ENCODE measurements at places on chromosomes 3 and 15.

- no peak for DNase-seq
These were observed 96.3 kb downstream of the TPRG1 start for GRCh38 chr3:189267981-189268613.

- DNase-seq: no peak
These were observed 44.5 kb downstream of the PXK start for GRCh38 chr3:58377168-58377567.

GRCh38 chr3:48633256-48633655, 2.0 kb downstream of the SLC26A6 start:
- no peak for DNase-seq

DNA sequence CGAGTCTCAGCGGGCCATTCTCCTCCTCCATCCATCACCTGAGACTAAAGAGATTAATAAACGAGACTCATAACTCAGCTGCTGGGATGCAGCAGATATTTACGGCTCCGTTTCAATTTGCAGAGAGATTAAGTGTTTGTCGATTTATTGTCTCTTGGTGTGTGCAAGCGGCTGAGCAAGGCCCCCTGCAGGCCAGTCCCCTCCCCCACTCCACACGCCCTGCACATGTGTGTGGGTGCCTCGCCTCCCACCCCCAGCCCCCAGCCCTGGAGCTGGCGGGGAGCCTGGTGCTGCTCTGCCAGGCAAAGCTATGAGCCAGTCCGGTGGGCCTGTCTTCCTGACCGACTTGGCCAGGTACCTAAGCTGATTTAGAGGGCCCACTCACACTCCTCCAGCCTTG, 63.0 kb downstream of the CYP11A1 start:
- DNase-seq: no peak

DNA sequence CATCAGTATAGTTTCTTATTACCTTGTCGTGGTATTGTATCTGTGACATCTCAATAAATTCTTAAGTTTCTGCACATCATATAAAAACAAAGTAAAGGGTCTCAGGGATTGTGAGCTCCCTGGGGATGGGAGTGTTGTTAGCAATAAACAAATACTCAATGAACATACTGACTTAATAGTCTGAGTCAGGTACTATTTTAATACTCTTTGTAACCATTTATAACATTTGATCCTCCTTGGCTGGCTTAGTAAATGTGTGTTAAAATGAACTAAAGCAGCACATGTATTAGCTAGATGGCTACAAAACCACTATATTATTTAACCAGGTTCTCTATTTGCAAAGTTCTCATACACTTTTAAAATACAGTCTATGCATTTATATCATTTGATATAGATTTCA, 1.8 kb downstream of the ICE2 start:
- DNase-seq: no peak

DNA sequence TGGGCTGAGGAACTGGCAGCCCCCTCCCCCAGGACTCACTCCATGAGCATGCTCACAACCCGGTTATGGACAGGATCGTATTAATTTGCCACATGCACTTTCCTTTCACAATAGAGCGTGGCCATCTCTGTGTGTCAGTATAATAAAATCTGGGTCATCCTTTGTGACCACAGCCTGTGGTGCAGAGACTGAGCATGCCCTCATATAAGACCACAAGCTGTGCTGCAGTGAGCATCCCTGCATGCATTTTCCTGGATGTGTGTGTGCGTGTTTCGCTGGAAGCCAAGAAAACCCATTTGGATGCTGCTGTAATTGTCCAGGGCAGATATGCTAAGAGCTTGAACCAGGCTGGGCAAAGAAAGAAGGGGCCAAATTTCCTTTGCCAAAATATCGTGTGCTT, 39.7 kb downstream of the CYP11A1 start:
- no peak for DNase-seq

DNA sequence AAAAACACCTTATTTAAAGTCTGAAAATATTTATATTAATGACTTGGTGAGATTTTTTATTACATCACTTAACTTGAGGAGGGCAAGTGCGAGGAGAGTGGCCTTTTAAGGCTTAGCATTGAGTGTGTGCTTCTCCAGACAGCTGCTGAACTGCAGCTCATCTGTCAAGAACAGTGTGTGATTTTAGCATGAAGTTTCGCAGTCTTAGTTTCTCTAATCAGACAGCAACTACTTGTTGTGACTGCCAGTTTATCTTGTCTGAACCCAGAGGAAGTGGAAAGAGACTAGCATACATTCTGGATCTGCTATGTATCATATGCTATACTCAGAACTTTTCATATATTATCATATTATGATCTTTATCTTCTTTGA, 291.7 kb upstream of the ROPN1 start:
- no peak for DNase-seq

- DNase-seq: no peak
These were observed 29.5 kb downstream of the RTP3 start for GRCh38 chr3:46527239-46527638.

DNA sequence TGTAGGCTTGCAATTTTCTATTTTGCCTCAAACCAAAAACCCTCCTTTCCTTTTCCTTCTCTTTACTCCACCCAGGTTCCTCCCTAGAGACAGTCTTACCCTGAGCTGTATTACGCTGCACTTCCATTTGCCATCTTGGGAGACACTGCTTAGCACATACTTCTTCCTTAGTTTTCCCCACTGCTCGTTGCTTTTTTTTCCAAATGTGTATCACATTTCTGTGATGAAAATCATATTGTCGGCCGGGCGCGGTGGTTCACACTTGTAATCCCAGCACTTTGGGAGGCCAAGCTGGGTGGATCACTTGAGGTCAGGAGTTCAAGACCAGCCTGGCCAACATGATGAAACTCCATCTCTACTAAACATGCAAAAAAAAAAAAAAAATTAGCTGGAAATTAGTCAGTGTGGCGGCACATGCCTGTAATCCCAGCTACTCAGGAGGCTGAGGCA, 29.5 kb downstream of the POPDC2 start:
- no peak for DNase-seq

- no peak for DNase-seq
These were observed 362.7 kb upstream of the SUCLG2 start for GRCh38 chr3:68017069-68017468.

- DNase-seq: no peak
These were observed 204.7 kb downstream of the TBL1XR1 start for GRCh38 chr3:176992565-176992964.

DNA sequence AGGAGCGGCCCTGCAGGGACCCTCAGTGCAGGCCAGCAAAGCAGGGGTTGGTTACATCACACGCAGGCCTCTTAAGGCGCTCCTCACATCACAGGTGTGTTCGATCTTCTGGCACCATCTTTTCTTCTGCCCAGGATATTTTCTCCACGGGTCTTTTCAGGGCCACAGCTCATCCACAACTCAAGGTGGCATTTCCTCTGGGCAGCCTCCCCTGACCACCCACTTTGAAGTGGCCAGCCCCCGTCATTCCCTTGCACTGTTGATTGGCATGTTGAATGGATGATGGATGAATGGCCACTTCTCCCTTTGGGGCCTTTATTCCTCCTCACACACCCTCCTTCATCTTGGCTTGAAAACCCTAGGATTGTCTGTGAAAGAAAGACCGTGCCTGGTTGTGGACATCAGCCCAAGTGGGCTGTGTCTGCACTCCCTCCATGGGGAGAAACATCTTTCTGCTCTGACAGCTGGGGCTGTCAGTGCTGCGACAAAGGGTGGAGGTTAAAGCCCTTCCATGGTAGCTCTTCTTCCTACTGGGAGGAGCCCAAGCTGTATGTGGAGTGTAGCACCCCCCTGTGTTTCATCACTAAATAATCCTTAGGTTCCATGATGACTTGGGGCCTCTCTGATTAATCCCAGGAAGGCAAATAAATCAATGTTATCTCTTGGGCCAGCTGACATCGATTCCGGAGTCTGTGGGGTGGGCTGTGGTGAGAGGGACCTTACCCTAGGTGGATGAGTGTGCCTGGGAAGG, 102.5 kb downstream of the EPHB1 start:
- DNase-seq: no peak

DNA sequence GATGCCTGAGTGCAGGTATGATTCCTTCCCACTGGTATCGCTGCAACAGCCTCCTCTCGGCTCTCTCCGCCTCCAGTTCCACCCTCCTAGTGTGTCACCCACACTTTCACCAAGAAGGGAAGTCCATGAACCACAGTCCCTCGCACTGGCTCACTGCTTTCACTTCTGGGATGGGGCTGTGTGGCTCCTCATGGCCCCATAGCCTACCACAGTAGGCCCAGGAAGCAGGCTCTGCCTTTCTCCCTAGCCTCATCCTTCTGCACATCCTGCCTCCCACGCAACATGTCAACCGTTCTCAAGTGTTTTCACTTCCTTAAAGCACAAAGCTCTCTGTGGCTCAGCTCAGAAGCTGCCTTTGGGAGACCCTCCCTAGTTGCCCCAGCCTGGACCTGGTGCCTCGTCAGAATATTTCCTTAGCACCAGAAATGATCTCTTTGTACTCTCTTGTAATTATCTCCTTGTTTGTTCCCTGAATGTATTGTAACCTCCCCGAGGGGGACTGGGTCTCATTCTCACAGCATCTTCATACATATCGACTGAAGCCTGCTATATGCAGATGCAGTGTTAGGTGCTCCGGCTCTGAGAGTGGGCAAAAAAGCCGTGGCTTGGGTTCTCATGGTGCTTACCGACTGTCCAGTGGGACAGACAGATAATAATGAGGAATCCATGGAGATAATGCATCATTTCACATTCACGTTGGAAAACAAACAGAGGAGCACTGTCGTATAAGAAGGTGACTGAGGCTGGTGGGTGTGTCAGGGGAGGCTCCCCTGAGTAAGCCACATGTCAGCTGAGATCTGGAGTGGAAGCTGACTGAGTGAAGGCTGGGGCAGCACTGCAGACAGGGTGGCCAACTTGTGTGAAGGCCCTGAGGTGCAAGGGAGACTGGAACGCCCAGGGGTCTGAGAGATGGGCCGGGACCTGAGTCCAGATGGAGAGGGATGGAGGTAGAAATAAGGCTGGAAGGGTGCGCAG, 107.1 kb downstream of the DGKG start:
- DNase-seq: no peak

DNA sequence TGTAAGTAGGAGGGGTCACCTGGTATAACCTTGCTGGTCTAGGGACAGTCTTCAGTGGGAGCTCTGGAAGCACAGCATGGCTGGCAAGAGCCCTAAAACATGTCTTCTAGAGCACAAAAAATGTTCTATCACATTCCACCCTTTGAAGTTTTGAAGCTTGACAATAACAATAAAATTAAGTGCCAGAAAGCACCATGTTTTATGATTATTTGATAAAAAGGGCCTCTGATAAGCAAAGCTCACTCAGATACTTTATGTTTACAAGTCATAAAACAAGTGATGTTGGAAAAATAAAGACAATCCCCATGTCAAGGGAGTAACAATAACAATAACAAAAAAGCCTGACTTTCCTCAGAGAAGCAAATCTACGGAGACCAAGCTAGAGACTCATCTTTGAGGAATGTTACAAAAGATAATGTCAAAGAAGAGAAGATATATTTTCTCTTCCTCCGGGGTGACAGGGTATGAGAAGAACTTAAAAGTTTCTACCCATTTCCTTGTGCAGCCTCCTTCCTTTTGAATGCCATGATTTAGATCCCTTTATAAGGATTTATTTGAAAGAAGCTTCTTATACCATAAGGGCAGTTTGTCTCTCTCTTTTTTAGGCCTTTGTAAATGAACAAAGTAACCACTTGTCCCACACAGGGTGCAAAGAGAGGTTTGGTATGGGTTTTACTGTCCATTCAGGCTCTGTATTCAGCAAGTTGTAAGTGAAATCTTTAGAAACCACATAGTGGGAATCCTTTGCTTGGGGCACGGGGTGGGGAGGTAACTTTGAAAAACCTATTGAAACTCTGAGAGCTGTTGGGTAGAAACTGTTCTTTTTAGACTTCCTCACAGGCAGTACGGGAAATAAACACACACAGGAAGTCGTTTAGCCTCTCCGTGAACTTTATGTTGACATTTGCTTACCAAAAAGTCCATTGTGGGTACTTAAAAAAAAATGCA, 109.6 kb upstream of the RBMS3 start:
- DNase-seq: no peak

- no peak for DNase-seq
These were observed 31.1 kb downstream of the AGTR1 start for GRCh38 chr3:148728753-148729152.

DNA sequence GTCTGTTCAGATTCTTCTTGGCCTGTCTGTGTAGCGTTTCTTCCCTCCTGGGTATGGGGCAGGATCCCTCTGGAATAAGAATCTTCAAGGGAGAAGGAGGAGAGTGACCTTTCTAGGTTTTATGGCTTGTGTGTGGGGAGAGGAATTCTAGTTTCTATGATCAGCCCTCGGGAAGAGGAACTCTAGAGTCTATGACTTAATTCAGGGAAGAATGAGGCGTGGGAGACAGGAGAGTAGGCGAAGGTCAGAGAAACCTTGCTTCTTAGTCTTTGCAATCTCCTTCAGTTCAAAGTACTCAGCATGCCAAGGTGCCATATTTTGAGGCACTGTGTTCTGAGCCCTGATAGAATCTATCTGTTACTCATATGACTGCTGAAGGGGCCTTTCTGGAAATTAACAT, 99.2 kb upstream of the C3orf80 start:
- no peak for DNase-seq

GRCh38 chr15:92121047-92121446, 267.5 kb downstream of the SLCO3A1 start:
- no peak for DNase-seq

DNA sequence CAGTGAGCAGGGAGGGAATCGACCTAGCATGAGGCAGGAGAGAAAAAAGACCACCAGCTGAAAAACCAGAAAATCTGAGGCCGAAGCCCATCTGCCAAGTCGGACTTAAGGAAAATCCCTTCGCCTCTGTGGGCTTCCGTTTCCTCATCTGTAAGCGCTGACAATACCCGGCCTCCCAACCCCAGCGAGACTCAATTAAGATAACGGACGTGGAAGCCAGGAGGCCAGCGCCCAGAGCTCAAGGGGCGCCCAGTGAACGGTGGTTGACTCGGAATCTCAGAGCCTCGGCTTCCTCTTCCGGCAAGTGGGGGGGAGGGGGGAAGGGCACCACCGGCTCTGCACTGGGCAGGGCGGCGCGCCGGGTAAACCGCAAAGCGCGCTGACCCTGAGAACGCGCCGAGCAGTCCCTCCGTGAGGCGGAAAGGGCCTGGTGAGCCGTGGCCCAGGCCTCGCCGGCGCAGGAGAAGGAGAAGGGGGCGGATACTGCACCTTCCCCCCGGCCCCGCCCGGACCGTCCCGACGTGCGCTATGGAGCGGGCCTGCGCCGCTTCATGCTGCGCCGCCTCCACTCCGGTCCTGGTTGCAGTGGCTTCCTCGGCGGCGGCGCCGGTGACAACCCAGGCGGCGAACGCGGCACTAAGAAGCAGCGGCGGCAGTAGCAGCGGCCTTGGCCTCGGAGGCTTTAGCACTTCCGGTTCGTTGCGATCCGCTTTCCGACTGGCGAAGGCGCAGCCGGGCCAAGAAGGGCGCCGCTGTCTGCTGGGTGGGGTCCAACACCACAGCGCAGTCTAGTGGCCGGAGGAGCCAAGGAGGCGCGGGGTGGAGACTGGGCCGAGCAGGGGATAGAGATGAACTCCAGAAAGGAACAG, at the start of gene DPP8:
DPP8 (minus strand) TSS at position 693 of the 869 bp plus-strand sequence. CDS start 5,136 bp downstream, outside the sequence.
- peak; percentile 95 for DNase-seq

DNA sequence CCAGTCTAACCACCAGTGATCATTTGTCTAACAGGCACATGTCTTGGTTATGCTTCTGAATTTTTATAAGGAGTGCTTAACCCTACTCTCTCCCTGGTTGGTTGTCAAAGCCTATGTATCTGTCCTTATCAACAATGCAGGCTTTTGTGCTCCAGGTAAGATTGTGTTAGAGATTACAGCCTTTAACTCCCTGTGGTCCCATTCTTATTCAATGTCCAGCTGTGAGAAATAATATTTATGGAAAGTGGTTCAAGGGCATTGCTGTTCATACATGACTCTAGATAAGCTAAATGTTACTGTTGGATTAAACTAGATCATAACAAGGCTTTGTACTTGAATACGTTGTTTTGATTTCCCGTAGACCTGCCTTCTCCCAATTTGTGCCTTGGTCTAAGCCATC, 146.1 kb upstream of the TSC22D2 start:
- no peak for DNase-seq
